NCI-H1436 treated with DMSO at 0.1 percent for 48 hours (cell line): ENCODE measurements at places on chromosomes 11 and 22.
A peak's percentile ranks its signal among the peaks of the same experiment; 100 is the strongest.

GRCh38 chr22:37095113-37095512, 14.4 kb downstream of the TMPRSS6 start:
- DNase-seq: no peak

- no peak for DNase-seq
Observed at GRCh38 chr11:30753994-30754393, 167.8 kb upstream of the MPPED2 start.

GRCh38 chr11:33933602-33934001, 41.7 kb upstream of the LMO2 start:
- DNase-seq: no peak

DNA sequence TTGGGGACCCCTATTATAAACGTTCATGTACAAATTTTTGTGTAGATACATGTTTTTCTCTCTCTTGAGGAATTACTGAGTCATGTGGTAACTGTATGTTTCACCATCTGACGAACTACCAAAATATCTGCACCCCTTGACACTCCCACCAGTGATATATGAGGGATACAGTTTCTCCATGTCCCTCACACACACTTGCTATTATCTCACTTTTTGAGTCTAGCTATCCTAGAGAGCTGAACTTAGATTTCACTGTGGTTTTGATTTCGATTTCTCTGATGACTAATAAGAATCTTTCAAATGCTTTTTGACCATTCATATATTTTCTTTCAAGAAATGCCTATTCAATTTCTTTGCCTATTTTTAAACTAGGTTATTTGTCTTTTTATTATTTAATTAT, 200.2 kb downstream of the PGR start:
- DNase-seq: no peak

DNA sequence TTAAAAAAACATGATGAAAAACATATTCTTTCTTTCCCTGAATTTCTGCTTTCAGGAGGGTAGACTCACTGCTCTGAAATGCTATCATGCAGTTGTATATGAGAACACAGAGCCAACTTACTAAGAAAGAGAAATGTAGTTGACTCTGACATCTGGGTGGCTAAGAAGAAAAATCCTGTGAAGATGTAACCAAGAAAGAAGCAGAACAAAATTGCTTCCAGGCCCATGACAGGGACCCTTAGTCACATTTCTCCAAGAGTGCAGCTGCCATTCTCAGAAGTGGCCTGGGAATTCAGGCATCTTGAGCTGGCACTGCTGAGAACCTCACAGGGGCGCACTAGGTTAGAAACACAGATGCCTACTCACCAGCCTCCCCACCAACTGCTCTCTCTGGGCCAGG, 73.6 kb downstream of the RPL27A start:
- DNase-seq: no peak

DNA sequence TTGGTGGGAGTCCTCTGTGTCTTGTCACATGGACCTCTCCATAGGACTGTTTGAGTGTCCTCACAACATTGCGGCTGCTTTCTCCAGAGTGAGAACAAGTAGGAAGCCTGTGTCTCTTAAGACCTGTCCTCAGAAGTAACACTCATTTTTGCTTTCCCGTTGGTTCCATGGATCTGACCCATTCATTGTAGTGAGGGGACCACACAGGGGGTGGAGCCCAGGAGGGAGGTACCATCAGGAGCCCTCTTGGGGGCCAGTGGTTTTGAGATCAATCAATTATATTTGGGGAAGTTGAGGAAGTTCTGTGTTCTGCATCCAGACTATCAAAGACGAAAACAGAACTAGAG, 5.4 kb upstream of the ELFN2 start:
- DNase-seq: no peak

GRCh38 chr11:57643802-57644201, 5.9 kb downstream of the YPEL4 start:
- DNase-seq: no peak

GRCh38 chr22:29148036-29148435, 57.7 kb upstream of the EMID1 start:
- DNase-seq: no peak

DNA sequence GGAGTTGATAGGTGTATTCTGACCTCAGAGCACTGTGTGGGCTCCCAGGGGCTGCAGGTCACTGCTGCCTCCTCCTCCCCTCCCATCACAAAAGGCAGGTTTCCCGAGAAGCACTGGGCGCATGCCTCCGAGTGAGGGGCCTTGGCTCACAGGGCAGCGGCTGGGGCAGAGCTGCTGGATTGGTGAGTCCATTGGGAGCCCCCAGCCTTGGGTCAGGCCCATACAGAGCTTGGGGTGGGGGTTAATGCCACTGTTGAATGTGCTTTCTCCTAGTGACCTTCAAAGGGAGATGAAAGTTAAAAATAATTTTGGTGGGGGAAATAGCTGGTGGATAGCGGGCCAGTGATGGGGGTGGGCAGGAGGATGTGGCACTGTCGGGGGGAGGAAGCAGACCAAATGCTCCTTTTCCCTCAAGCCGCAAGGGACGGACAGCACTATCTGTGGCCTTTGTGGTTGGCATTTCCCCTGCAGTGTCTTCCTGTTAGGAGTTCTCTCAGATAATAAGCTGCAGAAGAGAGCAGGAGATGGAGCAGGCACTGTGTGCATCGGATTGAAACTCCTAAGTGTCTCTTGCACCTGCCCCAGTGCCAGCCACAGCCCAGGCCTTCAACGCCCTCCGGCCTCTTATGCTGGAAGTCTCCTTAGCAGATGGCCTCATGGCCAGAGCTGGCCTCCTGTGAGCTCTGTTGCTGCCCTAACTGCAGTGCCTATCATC, 3.2 kb downstream of the TUBA8 start:
- no peak for DNase-seq

DNA sequence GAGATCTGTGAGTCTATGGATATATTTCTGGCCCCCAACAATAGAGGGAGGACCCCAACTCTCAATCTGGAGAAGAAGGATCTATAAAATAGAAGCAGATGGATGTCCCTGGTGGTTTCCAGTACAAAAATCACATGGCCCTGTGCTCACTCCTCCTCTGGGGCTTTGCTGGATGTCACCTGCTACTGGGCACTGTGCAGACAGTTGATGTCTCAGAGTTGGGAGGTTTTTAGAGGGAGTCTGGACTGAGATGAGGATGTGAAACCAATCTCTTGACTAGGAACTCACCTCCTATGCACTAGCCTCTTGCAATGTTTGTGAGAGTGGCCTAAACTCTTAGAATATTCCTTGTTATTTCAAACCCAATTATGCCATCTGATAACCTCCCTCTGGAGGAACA, 107.2 kb downstream of the SCN3B start:
- DNase-seq: no peak

- DNase-seq: peak; percentile 13
Observed at GRCh38 chr11:9861860-9862725, 198.2 kb downstream of the SWAP70 start.

DNA sequence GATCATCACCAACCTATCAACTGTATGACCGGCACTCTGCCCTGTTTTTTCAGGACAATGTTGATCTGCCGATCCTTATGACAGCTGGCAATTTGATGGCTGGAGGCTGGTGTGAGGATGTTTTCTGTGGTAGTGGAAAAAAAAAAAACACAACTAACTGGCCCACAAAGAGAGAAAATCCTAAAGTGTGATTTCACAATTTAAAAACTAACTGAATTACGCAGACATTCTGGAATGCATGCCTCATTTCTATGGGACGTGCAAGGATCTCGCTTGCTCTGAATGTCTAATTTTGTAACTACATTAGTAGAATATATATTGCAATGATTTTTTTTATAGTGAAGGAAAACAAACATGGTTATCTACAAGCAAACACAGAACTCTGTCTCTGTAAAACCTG, 590.5 kb downstream of the ETS1 start:
- no peak for DNase-seq

GRCh38 chr22:30396871-30397655, at the start of gene SEC14L2:
SEC14L2 (plus strand) TSS chr22:30397018; CDS start chr22:30397117, 99 bp downstream.
- DNase-seq: no peak

DNA sequence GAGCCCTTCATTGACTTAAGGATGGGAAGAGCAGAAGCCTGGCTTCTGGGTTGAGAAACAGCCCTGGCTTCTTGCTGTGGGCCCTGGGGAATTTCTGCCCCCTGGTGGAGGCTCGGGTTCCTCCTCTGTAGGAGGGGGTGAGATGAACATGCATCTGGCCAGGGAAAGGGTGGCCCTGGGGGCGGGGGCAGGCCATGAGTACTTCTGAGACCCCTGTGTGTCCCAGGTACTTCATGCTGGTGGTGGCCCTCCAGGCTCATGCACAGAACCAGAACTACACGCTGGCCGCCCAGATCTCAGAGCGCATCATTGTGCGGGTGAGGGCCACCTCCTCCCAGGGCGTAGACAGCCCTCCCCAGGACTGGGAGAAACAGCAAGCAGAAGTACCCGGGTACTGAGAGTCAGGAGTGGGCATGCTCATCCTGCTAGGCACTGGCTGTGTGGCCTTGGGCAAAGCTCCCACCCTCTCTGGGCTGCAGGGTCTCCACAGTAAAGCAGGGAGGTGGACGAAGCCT, 15.8 kb downstream of the TMEM258 start:
- DNase-seq: no peak

DNA sequence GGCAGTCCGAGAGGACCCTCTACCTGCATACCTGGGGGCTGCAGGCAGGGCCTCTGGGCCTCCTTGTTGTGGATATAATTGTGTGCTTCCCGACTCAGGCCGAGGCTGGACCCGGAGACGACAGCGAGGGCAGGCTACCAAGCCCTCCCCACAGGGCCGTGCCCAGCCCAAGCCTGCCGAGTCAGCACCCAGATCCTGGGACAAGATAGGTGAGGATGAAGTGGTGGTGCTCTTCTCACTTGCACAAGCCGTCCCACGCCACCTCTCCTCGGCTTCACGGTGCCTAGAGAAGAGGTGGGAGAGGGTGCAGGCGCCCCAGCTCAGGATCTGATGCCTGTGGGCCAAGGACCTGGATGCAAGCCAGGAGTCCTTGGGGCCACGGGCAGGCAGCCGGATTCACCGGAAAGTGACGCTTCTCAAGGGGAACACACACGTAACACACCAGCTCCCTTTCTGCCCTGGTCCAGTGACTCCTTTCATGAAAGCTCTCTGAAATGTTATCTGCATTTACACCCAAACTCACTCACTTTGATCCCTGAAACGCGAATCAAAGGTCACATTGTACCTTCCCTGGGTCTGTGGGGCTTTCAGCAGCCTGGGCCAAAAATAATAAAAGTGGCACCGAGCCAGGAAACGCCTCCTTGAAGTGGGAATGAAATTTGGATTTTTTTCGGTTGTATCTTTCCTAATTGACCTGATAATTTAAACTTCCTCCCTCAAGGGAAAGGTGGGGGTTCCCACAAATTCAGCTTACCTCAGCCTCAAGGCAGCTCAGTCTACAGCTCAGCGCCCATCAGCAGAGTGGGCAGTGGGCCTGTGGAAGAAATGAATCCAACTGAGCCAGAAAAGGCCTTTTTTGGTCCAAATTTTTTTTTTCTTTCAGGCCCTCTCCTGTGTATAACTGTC, 1.1 kb upstream of the GNB1L start:
- DNase-seq: no peak

DNA sequence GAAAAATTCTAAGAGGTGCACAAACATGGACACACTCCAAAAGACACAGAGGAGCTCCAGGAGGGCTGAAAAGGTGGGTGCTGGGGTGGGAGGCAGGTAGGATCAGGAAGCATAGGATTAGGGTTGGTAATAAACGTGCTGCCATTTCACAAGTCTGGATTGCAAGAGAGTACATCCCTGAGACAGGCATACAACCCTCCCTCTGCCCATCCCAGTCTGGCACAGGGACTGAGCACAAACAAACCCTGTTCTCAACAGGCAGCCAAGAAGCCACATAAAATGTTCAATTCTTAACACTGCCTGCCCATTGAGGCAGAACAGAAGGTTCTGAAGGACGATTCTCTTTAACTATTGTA, 18.5 kb downstream of the SLC35F2 start:
- no peak for DNase-seq

GRCh38 chr11:83976086-83976485, 689.9 kb upstream of the CCDC90B start:
- no peak for DNase-seq

- no peak for DNase-seq
Observed at GRCh38 chr11:43278193-43278956, 33.4 kb upstream of the API5 start.

DNA sequence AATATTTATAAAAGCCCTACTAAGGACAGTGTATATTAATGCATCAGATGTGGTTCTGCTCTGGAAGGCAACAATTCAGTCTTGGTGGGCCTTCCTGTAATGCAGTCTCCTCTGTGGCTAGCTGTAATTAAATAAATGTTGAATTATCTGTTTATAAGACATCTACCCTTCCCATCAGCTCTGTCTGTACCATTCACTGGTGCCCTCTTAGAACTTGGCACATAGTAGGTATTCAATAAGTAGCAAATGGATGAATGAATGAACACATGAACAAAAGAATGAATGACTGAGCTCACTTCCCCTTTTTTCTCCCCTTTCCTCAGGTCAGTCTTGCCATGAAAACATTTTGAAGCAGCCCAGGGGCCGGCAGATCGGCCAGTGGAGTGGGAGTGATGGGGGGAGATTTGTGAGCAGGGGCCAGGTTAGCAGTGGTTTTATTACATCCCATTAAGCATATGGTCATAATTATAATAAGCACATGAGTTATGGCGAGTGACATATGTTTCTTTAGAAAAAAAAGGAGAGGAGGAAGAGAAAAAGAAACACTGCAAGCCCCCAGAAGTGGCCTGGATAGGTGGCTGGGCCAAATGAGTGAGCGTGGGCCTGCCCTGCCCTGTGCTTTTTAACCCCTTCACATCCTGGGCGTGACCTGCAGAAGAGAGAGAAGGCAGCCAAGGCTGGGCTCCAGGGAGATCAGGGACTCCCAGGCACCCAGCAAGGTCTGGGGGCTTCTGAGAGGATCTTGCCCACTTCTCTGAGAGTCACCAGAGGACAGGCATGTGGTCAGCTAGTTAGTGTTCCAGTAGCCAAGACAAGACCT, 48.6 kb upstream of the CD82 start:
- DNase-seq: no peak

GRCh38 chr11:120546312-120547205, 35.0 kb downstream of the GRIK4 start:
- DNase-seq: no peak

- no peak for DNase-seq
Observed at GRCh38 chr11:115761348-115761747, 257.1 kb upstream of the CADM1 start.

- DNase-seq: no peak
Observed at GRCh38 chr11:77175869-77176539, 48.0 kb downstream of the MYO7A start.

- no peak for DNase-seq
Observed at GRCh38 chr11:64876835-64877341, 1.5 kb downstream of the EHD1 start.

DNA sequence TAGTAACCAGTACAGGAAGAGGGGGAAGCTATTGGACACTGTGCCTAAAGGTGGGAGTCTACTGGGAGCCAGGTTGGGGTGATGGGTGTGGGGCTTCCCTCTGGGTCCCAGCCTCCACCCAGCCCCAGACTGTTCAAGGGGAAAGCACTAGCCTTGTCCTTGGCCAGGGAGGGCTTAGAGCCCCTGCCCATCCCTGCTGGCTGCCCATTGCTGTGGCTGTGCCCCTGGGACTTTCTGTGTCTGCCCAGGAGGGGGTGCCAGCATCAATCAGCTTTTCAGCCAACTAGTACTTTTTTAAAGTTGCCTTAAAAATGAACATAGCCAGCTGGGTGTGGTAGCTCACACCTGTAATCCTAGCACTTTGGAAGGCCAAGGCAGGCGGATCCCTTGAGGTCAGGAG, 19.9 kb downstream of the INCENP start:
- no peak for DNase-seq
